ENCODE measurements at places on chromosomes 7 and 10.

DNA sequence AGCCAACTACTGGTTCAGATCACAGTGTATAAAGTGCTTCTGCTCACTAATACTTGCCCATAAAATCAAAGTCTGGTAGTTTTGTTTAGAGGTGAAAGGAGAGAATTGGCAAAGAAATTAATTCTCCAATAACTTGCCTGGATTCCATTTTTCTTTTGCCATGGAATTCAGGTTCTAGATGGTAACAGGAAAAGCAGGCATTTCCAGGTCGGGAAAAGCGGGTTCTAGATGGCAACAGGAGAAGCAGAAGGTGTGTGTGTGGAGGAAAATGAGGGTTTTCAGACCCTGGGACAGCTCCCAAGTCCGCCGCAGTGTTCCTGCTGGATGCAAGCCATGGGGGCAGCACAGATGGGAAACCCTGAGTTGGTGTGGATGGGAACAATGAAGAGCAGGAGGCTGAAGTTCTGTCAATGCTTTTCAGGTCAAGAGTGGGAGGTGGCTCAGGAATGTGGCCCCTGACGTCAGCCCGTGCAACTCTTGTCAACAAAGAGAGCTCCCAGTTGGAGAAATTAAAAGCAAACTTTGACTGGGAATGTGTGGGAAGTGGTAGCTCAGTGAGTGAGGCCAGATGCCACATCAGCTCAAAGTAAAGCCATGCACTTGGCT, 696.7 kb downstream of the LRMDA start:
- DNase-seq: no peak

GRCh38 chr10:59595593-59595992, 114.1 kb downstream of the SLC16A9 start:
- DNase-seq: no peak

- no peak for DNase-seq
Observed at GRCh38 chr10:10613656-10614244, 403.9 kb upstream of the CELF2 start.

DNA sequence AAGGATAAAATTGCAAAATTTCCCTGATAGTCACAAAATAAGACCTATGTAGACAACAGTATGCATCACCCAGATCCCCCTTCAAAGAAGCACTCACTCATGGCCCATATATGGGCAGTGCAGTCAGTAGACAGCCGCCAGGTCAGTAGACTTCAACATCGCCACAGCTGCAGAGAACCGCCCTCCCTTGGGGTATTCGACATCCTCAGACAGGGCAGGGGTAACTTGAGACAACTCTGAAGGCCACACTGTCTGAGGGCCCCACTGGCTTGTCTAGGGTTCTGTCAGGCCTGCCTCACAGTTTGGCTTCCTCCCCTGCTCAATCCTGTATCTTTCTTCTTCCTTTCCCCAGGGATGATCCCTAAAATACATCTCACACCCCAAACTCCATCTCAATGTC, 172.3 kb downstream of the IMMP2L start:
- DNase-seq: no peak

DNA sequence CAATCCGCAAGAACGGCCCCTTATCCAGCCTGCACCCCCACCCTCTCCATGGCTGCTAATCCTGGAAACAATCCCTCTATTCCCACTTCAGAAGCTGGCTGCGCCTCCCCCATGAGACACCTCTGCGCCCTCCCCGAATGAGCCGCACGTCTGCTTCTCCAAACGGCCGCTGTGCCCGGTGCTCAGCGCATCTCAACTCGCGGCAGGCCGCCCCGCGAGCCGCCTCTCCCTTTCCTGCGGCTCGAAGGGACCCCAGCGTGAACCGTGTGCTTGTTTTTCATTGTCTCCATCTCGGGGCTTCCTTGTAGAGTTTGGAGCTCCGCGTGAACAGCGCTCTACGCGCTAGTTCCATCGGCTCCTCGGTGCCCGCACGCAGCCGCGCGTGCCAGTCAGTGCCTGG, 20.8 kb upstream of the FXYD4 start:
- no peak for DNase-seq

DNA sequence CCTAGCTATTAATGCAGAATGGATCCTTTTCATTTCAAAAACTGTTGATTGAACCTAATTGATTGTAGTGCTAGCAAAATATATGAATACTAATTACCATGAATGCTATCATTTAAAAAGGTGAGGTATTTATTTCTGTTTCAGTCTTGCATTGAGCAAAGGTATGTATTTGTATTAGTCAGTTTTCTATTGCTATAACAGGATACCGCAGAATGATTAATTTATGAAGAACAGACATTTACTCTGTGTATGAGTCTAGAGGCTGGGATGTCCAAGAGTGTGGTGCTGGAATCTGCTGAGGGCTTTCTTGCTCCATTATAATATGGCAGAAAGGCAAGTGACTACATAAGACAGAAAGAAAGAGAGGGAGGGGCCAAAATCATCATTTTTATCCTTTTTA, 199.2 kb downstream of the KIF20B start:
- DNase-seq: no peak
